Renal pelvis (tissue), 12 donors: ENCODE measurements at places on chromosomes 6 and 20. TPM values are rescaled to one million over a fixed set of nuclear protein-coding genes. Genes with fewer than 3 reads are reported as not detected.

SLC17A1 gene
- polyA plus RNA-seq, result 36.0 TPM

ID1 gene
- polyA plus RNA-seq, result 230 TPM

CCM2L gene
- 7.0 TPM for polyA plus RNA-seq

ZC2HC1B gene
- not detected for polyA plus RNA-seq

SLC22A2 gene
- 10.8 TPM for polyA plus RNA-seq

LY6G6C gene
- polyA plus RNA-seq, result 0.28 TPM

BPIFB4 gene
- not detected for polyA plus RNA-seq

MAFB gene
- 143 TPM for polyA plus RNA-seq

TBX18 gene
- 9.1 TPM for polyA plus RNA-seq

ZSCAN16 gene
- polyA plus RNA-seq, result 11.1 TPM

TMEM14A gene
- 42.3 TPM for polyA plus RNA-seq

NT5E gene
- 3.0 TPM for polyA plus RNA-seq

LTV1 gene
- 33.4 TPM for polyA plus RNA-seq

SNX9 gene
- polyA plus RNA-seq, result 41.0 TPM

WFDC2 gene
- polyA plus RNA-seq, result 219 TPM

JAG1 gene
- polyA plus RNA-seq, result 167 TPM

BPI gene
- polyA plus RNA-seq, result 0.28 TPM

SIRPD gene
- polyA plus RNA-seq, result not detected

ENPP5 gene
- polyA plus RNA-seq, result 13.2 TPM

LCA5 gene
- 8.5 TPM for polyA plus RNA-seq

FAM83C gene
- polyA plus RNA-seq, result not detected

GNMT gene
- 0.57 TPM for polyA plus RNA-seq

EDEM2 gene
- polyA plus RNA-seq, result 16.1 TPM

TBXT gene
- polyA plus RNA-seq, result not detected
